ENCODE measurements at places on chromosomes 2 and 18.

DNA sequence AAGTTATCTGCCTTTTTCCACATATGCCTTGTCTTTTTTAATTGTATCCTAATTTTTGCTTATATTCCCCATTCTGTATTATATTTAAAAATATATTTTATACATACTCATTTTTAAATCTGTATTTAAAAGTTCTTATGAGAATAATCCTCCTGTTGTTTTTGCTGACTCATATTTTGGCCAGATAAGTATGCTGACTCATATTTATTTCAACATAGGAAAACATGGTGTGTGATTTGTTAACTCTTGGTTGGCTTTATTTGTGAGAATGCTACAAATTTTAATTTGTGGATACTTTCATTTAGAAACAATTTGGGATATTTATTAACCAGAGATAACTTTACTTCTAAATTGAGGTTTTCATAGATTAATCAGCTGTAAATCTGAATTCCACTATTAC lies 587.7 kb downstream of the CPS1 start:
- no peak for DNase-seq

DNA sequence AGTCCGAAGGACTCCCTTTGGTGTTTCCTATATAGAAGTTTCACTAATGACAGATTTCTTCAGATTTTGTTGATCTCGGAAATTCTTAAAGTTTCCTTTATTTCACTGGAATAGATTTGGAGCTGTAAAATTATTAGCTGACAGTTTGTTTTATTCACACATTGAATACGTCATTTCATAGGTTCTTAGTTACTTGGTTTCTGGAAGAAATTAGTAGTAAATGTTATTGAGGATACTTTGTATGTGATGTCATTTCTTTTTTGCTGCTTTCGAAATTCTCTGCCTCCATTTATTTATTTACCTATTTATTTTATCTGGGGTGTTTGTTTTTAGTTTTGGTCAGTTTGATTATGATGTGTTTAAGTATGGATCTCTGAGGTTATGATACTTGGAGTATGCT lies 1205.9 kb upstream of the GYPC start:
- no peak for DNase-seq

- peak; percentile 89 for DNase-seq
Measured at GRCh38 chr2:217789003-217789735, 213.6 kb downstream of the TNS1 start.

- DNase-seq, result no peak
Measured at GRCh38 chr2:158266111-158266510, 164.4 kb downstream of the UPP2 start.

DNA sequence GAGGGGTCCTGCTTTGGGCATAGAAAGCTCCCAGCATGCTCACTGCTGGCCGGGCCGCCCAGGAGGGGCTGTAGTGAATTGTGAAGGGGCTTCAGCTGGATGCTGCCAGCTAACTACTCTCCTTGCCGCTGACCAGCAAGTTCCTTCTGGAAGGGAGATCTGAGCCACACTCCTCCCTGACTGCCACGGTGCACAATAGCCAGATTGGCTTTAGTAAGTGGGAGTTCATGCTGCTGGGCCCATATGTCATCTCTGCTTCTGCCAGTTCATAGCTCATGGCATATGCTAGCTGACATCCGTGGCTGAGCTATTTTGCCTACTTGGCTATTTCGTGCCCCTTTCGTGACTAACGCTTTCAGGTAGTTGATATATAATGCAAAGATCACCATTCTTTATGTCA lies 51.6 kb upstream of the ROCK2 start:
- DNase-seq, result no peak

DNA sequence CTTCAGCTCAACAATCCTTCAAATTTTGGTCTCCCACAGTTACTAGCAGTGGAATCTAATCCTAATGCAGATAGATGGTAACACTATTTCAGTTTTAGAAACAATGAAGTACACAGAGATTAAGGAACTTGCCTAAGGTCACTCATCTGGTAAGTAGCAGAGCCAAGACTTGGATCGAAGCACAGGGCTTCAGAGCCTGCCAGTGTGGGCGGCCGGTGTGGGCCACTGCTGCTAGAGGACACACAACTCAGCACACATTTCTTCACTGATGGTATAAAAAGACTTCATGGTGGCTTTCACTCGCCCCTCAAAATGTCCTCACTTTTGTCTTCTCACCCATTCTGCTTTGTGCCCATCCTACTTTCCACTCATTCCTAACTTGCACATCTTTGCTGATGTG lies 11.1 kb downstream of the C2orf74 start:
- no peak for DNase-seq

GRCh38 chr2:189618197-189618596 lies 37.6 kb upstream of the SLC40A1 start:
- DNase-seq, result no peak

DNA sequence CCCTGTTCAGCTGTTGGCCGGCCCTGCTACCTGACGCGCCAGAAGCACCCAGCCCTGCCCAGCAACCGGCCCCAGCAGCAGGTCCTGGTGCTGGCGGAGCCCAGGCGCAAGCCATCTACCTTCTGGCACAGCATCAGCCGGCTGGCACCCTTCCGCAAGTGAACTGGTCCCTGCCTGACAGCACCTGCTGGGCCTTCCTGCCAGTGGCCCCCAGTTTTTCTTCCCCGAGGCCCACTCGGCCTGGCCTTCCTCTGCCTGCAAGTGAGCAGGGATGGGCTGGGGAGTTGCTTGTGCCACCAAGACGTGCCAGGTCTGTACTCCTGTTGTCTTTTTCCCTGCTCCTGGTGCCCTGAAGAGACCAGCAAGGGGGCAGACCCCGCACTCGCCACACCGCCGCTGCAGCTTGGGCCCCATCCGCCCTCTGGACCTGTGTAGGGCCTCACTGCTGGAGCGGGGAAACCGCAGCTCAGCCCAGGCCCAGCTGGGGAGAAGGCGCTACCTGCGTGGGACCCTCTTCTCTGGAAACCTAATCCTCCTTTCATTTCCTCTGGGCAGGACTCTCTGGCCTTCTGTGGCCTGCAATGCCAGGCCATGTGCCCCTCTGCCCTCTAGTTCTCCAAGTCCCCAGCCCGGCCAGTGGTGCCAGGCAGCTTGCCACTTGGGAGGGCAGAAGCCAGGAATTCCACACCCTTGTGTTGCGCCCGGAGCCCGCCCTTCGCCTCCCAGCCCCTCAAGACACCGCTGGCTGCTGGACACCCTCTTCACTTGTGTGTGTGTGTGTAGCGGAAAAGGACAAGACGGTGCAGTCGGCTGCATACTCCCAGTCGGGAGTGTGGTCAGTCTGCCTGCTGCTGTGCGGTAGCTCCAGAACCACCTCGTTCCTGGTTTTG lies 47.0 kb downstream of the FAM168B start:
- DNase-seq, result no peak

DNA sequence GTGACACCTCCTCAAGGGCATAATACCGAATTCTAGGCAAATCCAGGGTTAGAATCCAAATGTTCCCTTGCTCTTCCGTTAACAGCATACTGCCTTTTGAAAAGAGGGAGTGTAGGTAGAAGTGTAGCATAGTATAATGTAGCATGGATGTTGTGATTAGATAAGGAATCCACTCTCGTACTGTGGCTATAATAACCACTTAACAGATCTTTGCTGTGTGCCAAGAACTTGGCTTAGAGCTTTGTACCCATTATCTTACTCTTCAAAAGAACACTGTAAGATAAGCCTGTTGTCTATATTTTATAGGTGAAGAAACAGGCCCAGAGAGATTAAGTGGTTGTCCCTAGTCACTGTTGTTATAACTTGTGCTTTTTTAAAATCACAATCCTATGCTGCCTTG lies 24.2 kb downstream of the WDR75 start:
- no peak for DNase-seq

- no peak for DNase-seq
Measured at GRCh38 chr18:59707306-59707705, 10.1 kb upstream of the CCBE1 start.

- DNase-seq, result no peak
Measured at GRCh38 chr2:42602876-42603219, 34.4 kb downstream of the MTA3 start.

DNA sequence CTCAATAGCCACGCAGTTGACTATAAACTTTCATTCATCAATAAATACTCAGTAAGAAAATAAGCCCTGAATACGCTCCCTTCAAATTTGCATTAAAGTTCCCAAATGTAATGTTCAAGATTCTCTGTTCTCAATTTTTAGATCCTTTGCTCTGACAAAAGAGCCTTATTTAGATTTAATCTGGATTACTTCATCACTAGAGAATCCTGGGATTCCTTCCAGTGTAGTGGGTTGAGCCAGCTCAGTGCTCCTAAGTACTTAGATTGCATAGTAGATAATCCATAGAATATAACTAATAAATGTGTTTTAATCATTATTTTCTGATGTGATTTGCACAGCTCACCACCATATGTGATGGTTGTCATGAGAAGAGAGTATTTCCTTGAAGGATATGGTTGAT lies 1286.2 kb downstream of the SUCLG1 start:
- DNase-seq, result no peak

DNA sequence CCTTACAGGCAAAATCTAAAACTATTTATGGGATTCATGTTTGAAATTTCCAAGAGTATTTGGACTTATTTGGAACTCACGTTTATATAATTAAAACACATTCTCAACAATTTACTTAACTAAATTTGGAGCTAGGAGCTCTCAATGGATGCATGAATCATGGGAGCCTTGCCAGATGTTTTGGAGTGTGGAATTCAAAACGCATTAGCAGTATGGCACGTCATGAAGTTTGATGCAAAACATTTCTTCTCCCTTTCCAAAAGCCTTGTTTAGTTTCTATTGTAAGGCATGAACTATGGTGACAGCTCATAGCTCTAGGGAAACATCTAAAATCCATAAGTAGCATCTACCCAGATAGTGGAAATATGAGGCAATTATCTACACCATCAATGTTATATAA lies 701.6 kb downstream of the SATB2 start:
- DNase-seq, result no peak

- no peak for DNase-seq
Measured at GRCh38 chr2:226130192-226130591, 669.4 kb downstream of the IRS1 start.

GRCh38 chr2:233049194-233049761 lies 10.9 kb upstream of the INPP5D start:
- no peak for DNase-seq

DNA sequence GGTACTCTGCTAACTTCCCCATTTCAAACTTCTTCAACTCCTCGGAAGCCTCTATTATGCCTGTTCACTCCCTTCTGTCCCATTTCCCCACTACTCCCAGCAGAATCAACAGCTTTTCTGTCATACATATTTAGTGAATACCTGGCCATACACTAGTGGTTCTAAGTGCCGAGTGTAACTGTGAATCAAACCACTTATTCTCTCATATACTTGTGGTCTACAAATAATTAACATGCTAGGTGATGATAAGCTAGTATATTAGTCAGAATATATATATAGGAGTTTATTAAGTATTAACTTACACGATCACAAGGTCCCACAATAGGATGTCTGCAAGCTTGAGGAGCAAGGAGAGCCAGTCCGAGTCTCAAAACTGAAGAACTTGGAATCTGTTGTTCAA lies 150.7 kb downstream of the CCDC102B start:
- no peak for DNase-seq

DNA sequence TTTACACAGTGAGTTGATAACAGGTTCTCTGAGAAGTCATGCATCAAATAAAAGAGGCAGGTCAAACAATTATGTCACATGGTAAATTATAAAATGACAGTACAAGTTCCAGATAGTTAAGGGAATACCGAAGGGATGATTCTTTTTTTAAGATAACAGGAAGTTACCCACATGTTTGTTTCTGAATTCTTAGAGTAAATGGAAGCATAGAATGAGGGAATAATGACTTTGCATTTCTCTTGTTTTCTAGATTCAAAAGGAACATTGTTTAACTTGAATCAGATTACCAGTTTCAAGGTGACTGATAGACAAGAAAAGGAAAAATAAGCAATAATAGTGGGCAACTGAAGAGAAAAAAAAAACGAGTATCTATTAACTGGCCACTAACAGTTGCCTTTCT lies 124.5 kb downstream of the MIB1 start:
- no peak for DNase-seq

DNA sequence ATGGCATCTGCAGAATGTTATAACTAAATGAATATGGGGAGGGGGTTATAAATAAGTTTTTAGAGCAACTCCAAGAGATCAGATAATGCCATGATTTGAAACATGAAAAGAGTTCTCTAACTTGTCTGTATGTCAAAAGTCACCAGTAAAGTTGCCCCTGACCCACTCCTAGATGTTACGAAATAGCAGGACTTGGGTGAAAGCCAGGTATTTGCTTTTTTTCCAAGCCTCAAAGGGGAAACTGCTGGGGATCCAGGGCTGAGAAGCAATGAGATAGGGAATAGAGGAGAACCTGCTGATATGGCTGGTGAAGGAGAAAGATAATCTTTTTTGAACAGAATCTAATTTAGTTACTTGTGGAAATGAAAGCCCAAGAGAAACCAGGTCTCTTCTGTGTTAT lies 191.5 kb upstream of the CDH20 start:
- no peak for DNase-seq

DNA sequence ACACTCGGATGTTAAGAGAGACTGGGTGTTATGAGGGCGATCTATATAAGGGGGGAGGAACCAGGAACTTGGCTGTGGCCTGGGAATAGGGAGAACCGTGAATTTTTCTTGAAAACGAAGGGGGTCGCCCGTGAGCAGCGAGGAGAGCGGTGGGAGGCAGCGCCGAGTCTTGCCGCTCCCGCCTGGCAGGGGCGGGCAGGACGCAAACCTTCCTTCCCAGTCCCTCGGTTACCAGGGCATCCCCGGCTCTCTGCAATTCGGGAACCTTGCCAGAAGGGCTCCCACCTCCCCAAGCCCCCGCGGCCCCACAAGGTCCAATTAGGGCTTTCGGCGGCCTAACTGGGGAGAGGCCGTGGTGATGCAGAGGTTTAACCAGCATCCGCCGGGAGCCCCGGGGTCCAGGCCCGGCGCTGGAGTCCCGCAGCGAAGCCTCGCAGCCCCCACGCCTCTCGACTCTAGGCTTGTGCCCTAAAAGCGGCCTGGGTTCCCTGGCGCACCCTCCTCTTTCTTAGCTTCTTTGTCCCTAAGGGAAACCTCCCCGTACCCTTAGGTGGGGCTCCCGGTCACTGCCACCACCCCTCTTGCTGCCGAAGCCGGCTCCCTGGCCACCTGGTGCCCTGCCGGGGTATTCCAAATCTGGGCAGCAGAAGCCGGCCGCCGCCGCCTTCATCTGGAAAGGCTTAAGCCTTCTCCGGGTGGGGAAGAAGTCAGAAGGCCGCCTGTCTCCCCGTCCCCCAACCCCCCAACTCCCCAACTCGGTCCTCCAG lies 680 bp upstream of the FHOD3 start:
- peak; percentile 67 for DNase-seq

- DNase-seq, result no peak
Measured at GRCh38 chr2:219433666-219434467, 776 bp upstream of the SPEG start.

GRCh38 chr2:203763241-203763937 lies 57.0 kb downstream of the CD28 start:
- DNase-seq, result no peak

All from uterus (tissue), 4 donors.